A172 (cell line): ENCODE measurements at places on chromosomes 1 and 21. TPM values are rescaled to one million over a fixed set of nuclear protein-coding genes. Genes with fewer than 3 reads are reported as not detected.

Gene SYT11
- 63.9 and 64.5 TPM in 2 replicates for total RNA-seq

Gene ZNF593OS
- not detected in 2 replicates for total RNA-seq

Gene RHD
- not detected in 2 replicates for total RNA-seq

GRCh38 chr1:245589906-245590305 is 435.1 kb downstream of the KIF26B start:
- no peak for DNase-seq

GRCh38 chr1:63690966-63691700 is 82.7 kb upstream of the ROR1 start:
- no peak for DNase-seq

DNA sequence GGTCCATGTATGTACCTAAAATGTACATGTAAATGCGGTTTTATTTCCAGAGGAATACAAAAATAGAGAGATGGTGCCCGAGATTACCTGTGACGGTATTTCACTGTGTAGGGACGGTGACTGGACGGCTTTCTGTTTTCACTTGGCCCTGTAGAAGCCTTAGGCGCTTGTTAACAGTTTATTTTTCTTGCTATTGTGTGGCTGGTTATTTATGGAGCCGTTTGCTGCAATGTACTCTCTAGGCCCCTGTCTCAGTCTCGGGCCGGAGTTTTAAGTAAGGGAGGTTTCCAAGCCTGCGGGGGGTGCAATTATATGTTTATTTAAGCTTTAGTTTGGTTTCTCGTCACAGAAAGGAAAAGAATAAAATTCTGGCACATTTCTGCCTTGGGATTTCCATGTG is 413 bp downstream of the EFCAB7 start:
- DNase-seq = no peak

- DNase-seq = no peak
These were observed 84.9 kb upstream of the RAB4A start for GRCh38 chr1:229185963-229186362.

DNA sequence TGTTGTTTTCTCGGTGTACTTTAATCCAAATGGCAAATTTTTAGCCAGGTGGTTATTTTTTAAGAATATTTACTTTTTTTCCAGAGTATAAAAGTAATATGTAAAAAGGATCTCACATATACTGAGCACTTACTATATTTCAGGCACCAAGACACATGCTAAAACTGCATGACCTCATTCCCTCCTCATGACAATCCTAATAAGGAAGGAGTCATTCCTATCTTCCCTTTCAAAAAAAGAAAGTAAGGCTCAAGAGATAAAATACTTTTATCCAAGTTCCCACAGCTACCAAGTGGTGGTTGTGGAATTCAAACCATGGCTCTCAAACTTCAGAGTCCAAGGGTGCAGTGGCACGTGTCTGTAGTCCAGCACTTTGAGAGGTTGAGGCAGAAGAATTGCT is 19.4 kb downstream of the ATP2B4 start:
- no peak for DNase-seq

DNA sequence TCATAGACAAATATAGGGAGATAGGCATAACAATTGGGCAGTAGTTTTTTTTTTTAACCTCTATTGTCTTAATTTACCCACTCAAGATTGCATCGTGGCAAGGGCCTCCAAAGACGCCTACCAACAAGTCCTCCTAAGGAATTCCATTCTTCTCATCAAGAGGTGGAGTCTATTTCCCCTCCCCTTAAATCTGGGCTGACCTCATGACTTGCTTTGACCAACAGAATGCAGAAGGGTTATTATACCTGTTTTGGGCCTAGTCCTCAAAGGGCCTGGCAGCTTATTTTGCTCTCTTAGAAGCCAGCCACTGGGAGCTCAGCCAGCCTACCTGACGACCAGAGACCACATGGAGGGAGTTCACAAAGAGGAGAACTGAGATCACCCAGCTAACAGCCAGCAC is 92.3 kb downstream of the COQ8A start:
- no peak for DNase-seq
